Activated CD4-positive, alpha-beta memory T cell treated with anti-CD3 and anti-CD28 coated beads, Interleukin-2, amount 10 ng/mL, durations not matched to agents 7 days and 5 days (primary cell): ENCODE measurements at places on chromosomes 12 and 14.
A peak's percentile ranks its signal among the peaks of the same experiment; 100 is the strongest.

DNA sequence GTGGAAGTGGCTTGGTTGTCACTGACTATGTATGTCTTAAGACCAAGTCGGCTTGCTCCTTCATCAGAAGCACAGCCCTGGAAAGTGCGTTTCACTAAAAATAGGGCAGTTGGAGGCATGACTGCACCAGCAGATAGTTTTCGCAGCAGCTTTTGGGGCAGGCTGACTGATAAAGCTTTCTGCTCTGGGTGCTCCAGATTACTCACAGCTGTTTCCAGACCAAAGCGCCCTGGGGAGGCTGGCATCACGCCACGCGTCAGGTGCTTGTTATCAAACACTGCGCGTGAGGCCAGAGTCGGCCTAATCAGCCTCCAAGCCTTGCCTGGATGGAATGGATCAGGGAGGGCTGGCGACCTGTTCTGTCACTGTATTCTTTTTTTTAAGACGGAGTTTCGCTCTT lies 13.3 kb upstream of the LRRC10 start:
- no peak overlapping the region for H3K4me3 ChIP-seq
- H3K27me3 ChIP-seq: peaks cover 5% of the 10 kb centered on the region
- H3K36me3 ChIP-seq: no peaks in the 10 kb centered on the region
- no peak overlapping the region for H3K27ac ChIP-seq
- H3K4me1 ChIP-seq: no peaks in the 10 kb centered on the region

GRCh38 chr12:109914461-109914860 lies 14.4 kb downstream of the TCHP start:
- DNase-seq: no peak
- no peaks in the 10 kb centered on the region for H3K4me1 ChIP-seq
- no peak overlapping the region for H3K4me3 ChIP-seq
- no peak overlapping the region for H3K27ac ChIP-seq

DNA sequence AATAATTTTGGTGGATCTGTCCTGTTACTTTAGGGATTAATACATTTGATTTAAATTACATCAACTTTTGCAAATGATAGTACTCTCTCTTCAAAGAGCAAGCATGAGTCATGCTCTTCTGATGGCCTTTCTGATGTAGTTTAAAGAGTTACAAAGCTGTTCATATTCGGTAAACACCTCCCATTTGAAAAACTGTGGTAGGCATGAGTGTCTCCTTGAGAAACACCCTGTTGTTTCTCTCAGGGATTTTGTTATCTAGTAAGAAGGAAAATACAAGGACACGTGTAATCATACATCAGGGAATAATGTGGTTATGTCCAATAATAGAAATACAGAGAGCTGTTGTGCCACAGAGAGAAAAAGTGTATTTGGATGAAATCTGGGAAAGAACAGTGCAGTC lies 53.3 kb upstream of the E2F7 start:
- no peaks in the 10 kb centered on the region for H3K36me3 ChIP-seq
- no peak for DNase-seq
- H3K27ac ChIP-seq: no peak overlapping the region
- H3K4me1 ChIP-seq: no peaks in the 10 kb centered on the region
- no peak overlapping the region for H3K4me3 ChIP-seq
- H3K27me3 ChIP-seq: no peaks in the 10 kb centered on the region

GRCh38 chr14:36684946-36685345 lies 23.3 kb downstream of the PAX9 start:
- no peaks in the 10 kb centered on the region for H3K36me3 ChIP-seq
- H3K27me3 ChIP-seq: no peaks in the 10 kb centered on the region
- no peak overlapping the region for H3K27ac ChIP-seq
- no peak overlapping the region for H3K4me3 ChIP-seq
- no peak for DNase-seq

DNA sequence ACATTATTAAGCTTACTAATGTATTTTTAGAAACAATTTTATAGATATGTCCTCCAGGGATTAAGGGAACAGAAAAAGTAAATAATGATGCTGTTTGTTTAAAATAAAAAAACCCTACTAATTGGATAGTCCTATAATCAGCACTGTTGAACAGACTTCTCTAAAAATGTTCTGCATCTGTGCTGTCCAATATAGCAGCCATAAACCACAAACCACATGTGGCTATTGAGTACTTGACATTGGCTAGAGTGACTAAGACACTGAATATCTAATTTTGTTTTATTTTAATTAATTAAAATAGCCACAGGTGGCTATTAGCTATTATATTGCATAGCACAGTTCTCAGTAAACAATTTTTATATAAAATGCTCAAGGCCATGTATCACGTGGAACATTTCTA lies 210.4 kb downstream of the DPY19L2 start:
- no peaks in the 10 kb centered on the region for H3K4me1 ChIP-seq
- no peak for DNase-seq
- H3K27ac ChIP-seq: no peak overlapping the region
- H3K36me3 ChIP-seq: no peaks in the 10 kb centered on the region
- no peak overlapping the region for H3K4me3 ChIP-seq
- no peaks in the 10 kb centered on the region for H3K27me3 ChIP-seq

GRCh38 chr12:114776731-114777442 lies 92.9 kb upstream of the TBX3 start:
- no peaks in the 10 kb centered on the region for H3K4me1 ChIP-seq
- DNase-seq: no peak
- no peak overlapping the region for H3K27ac ChIP-seq
- H3K36me3 ChIP-seq: no peaks in the 10 kb centered on the region

DNA sequence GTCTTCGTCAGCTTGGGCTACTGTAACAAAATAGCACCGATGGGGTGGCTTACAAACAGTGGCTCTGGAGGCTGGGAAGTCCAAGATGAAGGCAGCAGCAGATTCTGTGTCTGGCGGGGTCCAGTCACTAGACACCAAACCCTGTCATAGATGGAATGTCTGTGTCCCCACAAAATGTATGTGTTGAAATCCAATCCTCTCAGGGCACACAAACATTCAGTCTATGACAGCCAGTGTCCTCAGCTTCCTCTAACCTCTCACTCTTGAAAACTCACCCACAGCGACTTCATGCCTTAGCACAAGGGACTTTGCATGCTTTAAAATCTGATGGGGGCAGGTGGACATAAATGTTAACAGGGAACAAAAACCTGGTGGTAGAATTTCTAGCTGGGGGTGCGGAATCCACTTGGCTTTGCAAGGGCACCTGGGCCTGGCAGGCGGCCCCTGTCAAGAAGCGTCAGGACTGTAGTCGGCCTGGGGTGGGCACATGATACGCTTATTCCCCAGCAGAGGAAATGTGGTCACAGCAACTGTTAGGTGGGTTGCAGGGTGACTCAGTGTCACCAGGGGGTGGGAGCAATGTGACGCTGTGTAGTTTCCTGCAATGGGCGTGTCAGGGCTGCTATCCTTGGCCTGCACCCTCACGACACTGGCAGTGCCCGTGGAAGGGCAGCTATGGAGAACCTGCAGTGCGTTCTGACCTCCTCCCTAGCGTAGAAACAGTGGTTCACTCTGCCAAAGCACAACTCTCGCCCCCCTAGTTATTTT lies 17.7 kb downstream of the RIN3 start:
- H3K27me3 ChIP-seq: peaks cover 6% of the 10 kb centered on the region
- H3K4me1 ChIP-seq: peaks cover 36% of the 10 kb centered on the region
- no peak overlapping the region for H3K27ac ChIP-seq
- H3K36me3 ChIP-seq: no peaks in the 10 kb centered on the region

GRCh38 chr12:17992002-17992656 lies 97.9 kb downstream of the RERGL start:
- DNase-seq: no peak
- no peak overlapping the region for H3K27ac ChIP-seq
- no peaks in the 10 kb centered on the region for H3K36me3 ChIP-seq
- H3K4me3 ChIP-seq: no peak overlapping the region
- no peaks in the 10 kb centered on the region for H3K27me3 ChIP-seq

GRCh38 chr12:123237646-123238329 lies 4.6 kb downstream of the MTRFR start:
- H3K27ac ChIP-seq: peak overlapping the region; percentile 73
- no peaks in the 10 kb centered on the region for H3K27me3 ChIP-seq
- peaks cover 59% of the 10 kb centered on the region for H3K4me1 ChIP-seq
- DNase-seq: peak; percentile 80
- peaks cover 49% of the 10 kb centered on the region for H3K36me3 ChIP-seq

GRCh38 chr12:50573271-50573670 lies 68.5 kb downstream of the DIP2B start:
- H3K4me3 ChIP-seq: no peak overlapping the region
- DNase-seq: no peak
- H3K27ac ChIP-seq: no peak overlapping the region

- DNase-seq: no peak
- no peaks in the 10 kb centered on the region for H3K4me1 ChIP-seq
- H3K27me3 ChIP-seq: peaks cover 18% of the 10 kb centered on the region
- H3K36me3 ChIP-seq: no peaks in the 10 kb centered on the region
- no peak overlapping the region for H3K27ac ChIP-seq
Observed at GRCh38 chr12:51874000-51874399, 13.9 kb upstream of the ANKRD33 start.

DNA sequence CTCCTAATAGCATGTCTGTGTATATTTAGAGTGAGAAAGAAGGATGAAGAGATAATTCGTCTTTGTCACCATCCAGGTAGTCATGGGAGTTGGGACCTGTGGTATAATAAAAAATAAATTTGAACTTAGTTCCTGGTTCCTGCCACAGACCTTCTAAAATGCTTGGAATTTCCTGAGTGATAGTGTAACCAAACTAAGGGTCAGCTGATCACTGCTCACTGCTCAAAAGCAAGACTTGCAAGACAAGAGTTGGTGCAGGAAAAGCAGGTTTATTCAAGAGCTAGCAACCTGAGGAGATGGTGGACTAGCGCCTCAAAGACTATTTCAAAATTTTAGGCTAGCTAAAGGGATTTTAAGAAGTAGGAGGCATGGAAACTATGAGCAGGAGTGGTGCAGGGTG lies 19.1 kb downstream of the ANG start:
- H3K4me3 ChIP-seq: no peak overlapping the region
- no peaks in the 10 kb centered on the region for H3K4me1 ChIP-seq
- no peak overlapping the region for H3K27ac ChIP-seq
- peaks cover 2% of the 10 kb centered on the region for H3K27me3 ChIP-seq

- H3K36me3 ChIP-seq: no peaks in the 10 kb centered on the region
- H3K27ac ChIP-seq: no peak overlapping the region
- H3K27me3 ChIP-seq: no peaks in the 10 kb centered on the region
- DNase-seq: no peak
- H3K4me1 ChIP-seq: no peaks in the 10 kb centered on the region
Observed at GRCh38 chr12:99804715-99805114, 157.2 kb downstream of the GARIN6 start.

GRCh38 chr12:65414526-65414925 lies 136.0 kb downstream of the MSRB3 start:
- no peak overlapping the region for H3K4me3 ChIP-seq
- H3K36me3 ChIP-seq: no peaks in the 10 kb centered on the region
- H3K27me3 ChIP-seq: no peaks in the 10 kb centered on the region

GRCh38 chr12:80053051-80053790 lies 46.1 kb upstream of the OTOGL start:
- no peak overlapping the region for H3K4me3 ChIP-seq
- peaks cover 2% of the 10 kb centered on the region for H3K27me3 ChIP-seq
- no peak overlapping the region for H3K27ac ChIP-seq

- H3K27me3 ChIP-seq: no peaks in the 10 kb centered on the region
- peaks cover 4% of the 10 kb centered on the region for H3K36me3 ChIP-seq
- peaks cover 17% of the 10 kb centered on the region for H3K4me1 ChIP-seq
- DNase-seq: no peak
- no peak overlapping the region for H3K27ac ChIP-seq
Observed at GRCh38 chr14:30974628-30975027, 50.8 kb upstream of the AP4S1 start.

DNA sequence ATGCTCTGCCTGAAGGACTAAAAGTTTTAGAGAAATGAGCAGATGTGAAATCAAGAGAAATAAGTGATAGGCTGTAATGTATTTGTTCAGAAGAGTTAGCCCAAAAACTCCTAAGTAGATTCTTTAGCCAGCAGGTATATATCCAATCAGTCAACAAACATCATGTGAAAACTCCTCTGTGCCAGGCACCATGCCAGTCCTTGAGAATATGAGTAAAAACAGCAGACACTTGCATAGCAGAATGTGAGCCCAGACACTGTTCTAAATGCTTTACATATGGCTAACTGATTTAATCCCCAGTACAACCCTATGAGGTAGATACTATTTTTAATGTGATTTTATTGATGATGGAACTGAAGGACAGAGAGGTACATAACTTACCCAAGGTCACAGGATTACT lies 329.8 kb downstream of the PAWR start:
- no peak for DNase-seq
- H3K27ac ChIP-seq: no peak overlapping the region
- H3K4me3 ChIP-seq: no peak overlapping the region
- no peaks in the 10 kb centered on the region for H3K36me3 ChIP-seq
- H3K4me1 ChIP-seq: no peaks in the 10 kb centered on the region

DNA sequence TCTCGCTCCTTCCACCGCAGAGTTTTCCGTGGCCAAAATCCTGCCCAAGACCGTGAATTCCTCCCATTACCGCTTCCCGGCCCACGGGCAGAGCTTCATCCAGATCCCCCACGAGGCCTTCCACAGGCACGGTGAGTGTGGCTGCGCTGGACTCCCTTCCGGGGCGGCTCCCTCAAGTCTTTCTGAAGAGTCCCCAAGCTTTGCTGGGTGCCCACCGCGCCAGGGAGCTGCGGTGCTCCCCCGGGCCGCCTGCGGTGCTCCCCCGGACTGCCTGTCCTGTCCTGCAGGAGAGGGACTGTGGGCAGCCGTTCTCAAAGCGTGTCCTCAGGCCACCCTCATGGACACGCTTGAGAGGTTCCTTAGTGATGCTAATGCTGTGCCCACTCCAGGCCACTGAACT lies 50.5 kb downstream of the ADGRD1 start:
- H3K36me3 ChIP-seq: no peaks in the 10 kb centered on the region
- no peak overlapping the region for H3K4me3 ChIP-seq
- no peak for DNase-seq

GRCh38 chr14:52553002-52553670 lies 500 bp downstream of the GPR137C start:
- H3K4me1 ChIP-seq: peaks cover 27% of the 10 kb centered on the region
- H3K4me3 ChIP-seq: peak overlapping the region; percentile 92
- DNase-seq: peak; percentile 45
- no peak overlapping the region for H3K27ac ChIP-seq

DNA sequence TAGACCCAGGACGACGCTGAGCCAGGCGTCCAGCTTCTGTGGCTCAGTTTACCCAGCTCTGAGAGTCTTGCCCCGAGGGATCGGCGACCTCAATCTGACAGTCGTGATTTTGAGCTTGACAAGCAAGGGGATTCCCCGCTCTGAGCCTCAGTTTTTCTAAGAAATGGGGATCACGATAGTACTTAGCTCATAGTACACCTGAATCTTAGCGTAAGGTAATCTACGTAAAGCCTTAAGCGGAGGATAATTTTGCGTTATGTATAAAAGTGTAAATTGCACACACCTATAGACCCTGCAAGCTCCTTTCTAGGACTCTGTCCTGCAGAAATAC lies 285 bp downstream of the MVK start:
- no peaks in the 10 kb centered on the region for H3K27me3 ChIP-seq
- peaks cover 18% of the 10 kb centered on the region for H3K36me3 ChIP-seq
- peak overlapping the region; percentile 89 for H3K4me3 ChIP-seq
- DNase-seq: no peak
- H3K27ac ChIP-seq: peak overlapping the region; percentile 83
- peaks cover 33% of the 10 kb centered on the region for H3K4me1 ChIP-seq

DNA sequence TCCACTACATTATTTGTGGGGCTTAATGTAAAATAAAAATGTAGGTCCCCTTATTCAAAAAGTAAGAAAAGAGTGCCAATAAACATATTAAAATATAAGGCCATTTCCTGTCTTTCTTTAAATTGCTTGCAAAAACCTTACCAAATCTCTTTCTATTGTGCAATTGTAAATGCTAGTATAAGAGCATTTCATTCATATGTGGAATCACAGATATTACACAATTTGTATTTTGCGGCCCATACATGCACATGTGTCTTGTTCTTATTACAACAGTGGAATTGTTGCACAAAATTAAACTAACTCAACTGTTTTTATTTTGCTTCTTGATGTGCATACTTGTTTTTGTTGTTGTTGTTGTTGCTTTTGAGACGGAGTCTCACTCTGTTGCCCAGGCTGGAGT lies 20.1 kb upstream of the CRADD start:
- no peak for DNase-seq
- no peak overlapping the region for H3K4me3 ChIP-seq
- no peak overlapping the region for H3K27ac ChIP-seq
- H3K27me3 ChIP-seq: no peaks in the 10 kb centered on the region
